ENCODE measurements at places on chromosomes 5 and 9.

DNA sequence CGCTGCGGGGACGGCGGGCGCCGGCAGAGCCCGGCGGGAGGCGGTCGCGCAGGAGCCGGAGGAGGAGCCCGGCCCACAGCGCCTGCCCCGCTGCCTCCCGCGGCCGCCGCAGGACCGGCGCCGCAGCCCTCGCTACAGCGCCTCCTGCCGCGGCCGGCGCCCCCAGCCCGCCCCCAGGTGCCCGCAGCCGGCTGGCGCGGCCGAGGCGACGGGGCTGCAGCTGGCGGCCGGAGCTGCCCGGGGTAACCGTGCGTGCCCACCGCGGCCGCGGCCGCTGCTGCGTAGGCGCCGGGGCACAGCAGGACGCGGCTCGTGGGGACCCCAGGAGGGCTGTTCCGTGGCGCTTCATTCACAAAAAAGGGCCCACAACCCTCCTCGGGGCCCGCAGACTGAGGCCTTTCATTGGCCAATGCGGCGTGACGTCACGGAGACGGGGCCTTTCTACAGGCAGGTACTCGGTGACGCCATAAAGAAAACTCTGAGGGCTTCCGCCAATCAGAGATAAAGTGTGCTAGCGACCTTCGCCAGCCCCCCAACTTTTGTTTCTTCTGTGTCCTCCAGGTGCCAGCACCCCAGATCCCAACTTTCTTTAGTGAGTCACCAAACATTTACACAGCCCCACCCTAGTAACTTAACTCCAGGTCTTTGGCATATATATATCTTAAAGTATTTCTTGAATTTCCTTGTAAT, at the start of gene CDC14B:
TSS of gene CDC14B (minus strand) at position 353 of the 690 bp plus-strand sequence. CDS start 465 bp downstream, outside the sequence.
- DNase-seq: peak; percentile 75

DNA sequence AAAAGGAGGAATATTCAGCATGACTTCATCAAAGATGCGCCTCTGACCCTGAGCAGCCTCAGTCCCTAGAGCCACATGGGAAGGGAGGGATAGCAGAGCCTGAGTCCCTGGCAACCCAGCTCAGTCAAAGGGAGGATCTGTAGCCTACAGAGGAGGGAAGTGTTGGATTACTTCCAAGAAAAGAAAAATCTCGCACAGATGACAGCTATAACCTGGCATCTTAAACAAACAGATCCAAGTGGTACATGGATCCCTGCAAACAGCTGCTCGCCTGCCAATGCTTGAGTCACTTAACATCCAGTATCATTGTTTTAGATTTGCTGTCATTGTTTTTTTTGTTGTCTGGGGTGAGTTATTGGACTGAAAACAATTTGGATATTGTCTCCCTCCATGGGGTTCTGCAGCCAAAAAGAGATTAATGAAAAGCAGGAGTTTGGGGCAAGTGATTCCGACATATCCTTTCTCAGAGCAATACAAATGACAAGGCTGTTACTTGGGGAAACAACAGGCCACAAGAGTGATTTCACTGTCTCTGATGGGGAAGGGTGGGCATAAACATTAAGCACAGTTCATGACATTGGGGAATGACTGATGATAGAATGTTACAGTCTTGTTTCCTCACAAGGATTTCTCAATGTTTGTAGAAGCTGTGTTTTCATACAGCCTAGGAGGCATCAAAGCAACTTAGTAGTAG, 153.5 kb upstream of the KIF2A start:
- DNase-seq: no peak

DNA sequence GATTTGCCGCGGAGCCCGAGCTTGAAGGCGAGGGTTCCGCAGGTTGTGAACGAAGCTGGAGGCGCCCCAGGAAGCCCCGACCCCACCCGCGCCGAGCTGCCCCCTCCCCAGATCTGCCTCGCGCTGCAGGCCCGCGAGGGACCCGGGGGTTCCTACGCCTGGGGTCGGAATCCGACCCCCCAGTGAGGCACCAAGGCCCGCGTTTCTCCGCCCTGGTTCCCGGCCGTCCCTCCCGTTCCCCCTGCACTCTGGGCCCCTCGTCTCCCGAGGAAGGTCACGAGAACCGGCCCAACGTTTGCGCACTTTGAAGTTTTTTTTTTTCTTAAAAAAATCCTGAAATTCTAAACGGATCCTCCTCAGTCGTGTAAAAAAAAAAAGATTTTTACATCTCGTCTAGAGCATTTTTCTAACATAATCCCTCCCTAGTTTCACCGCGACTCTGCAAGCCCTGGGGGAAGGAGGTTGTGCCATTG, 880 bp upstream of the GFPT2 start:
- DNase-seq: no peak

- DNase-seq: no peak
These were observed 259.2 kb downstream of the ARRDC3 start for GRCh38 chr5:91123901-91124300.

- DNase-seq: no peak
These were observed 172.1 kb downstream of the SNX18 start for GRCh38 chr5:54689411-54690251.

DNA sequence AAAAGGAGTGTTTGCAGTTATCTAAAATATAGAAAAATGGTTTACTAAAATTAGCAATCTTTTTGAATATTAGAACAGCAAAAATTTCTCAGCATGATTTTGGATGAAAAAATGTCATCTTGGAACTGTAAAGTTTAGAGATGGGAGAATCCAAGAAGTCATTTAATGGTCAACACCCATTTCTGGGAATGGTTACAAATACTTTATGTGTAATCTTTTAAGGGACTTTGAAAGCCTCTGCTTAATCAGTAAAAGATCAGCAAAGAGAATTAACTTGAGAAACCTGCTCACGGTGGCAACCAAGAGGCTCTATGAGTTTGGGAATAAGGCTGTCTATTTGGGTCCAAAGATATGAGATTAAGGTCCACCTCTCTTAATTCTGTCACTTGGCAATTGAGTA, 13.0 kb downstream of the C1QTNF3 start:
- no peak for DNase-seq

DNA sequence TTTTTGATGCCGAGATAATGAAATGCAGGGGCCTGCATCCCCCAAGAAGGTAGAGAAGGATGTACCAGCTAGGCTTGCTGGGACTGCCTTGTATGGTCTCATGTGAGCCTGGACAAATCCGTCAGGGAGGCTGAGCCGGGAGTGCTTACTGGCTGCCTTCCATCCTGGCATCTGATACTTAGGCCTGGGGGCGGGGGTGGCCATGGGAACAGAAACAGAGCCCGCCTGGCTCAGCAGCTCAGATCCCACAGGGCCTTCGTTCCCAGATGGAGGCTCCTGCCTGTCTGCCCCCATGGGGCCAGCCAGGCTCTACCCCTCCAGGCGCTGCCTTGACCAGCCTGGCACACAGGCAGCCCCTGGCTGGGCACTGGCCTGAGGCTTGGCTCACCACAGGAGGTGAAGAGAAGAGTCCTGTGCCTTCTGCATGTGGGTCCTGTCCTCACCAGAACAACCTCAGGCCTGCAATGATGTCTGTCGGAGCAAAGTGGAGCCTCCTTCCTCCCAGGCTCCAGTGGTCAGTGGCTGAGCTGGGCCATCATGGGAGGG, 10.5 kb upstream of the SPATA31E1 start:
- no peak for DNase-seq

DNA sequence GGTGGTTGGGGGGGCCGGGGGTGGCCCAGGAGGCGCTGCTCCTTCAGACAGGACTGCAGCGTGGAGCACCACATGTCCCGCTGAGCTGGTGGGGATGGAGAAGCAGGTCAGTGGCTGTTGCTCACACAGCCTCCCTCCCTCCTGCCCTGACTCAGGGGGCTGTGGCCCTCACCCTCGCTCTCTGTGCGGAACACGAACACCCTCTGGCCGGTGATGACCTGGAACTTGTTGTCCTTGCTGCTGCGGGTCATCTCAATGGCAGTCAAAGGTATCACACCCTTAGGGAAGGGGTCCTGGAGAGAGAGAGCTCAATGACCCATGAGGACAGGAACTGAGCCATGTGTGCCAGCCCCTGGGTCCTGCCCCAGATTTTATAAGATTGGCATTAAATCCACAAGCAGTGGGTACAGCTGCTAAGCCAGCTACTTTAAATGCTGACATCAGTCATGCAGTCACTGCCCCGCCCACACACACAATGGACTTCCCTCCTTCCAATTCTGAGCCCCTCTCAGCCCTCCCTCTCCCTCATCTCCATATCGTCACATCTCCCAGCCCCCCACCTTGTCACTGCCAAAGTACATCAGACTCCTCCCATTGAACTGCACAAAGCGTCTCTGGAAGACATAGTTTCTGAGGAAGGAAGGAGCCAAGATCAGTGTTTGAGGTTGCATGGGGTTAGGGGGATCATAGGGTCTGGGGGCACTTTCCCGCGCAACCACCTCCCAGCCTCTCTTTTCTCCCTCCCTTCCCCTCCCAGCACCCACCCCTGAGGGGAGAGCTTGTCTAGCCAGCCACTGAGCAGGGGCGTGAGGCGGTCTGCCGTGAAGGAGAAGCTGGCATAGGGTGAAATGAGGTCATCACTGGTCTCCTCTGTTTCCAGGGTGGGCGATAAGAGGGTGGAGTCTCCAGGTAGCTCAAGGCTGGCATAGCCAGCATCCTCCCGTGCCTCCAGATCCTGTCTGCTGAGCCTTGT, 8.9 kb downstream of the ARAP3 start:
- no peak for DNase-seq

DNA sequence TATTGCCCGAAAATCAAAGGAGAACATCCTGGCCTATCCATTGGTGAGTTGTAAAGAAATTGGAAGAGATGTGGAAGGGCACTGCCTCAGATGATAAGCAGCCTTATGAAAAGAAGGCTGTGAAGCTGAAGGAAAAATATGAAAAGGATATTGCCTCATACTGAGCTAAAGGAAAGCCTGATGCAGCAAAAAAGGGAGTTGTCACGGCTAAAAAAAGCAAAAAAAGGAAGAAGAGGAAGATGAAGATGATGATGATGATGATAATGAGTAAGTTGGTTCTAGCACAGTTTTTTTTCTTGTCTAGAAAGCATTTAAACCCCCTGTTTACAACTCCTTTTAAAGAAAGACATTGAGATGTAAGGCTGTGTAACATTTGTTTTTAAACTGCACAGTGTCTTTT, 59.8 kb upstream of the ZBED3 start:
- DNase-seq: no peak

- DNase-seq: no peak
These were observed 497.2 kb downstream of the MAT2B start for GRCh38 chr5:164002628-164003027.

GRCh38 chr9:136544964-136545691, 720 bp downstream of the NOTCH1 start:
- DNase-seq: peak; percentile 72

- no peak for DNase-seq
These were observed 316.3 kb downstream of the MCTP1 start for GRCh38 chr5:94968507-94969095.

GRCh38 chr5:62065050-62065449, 241.0 kb upstream of the KIF2A start:
- no peak for DNase-seq

GRCh38 chr9:109319626-109320241, 1.1 kb downstream of the EPB41L4B start:
- DNase-seq: peak; percentile 19

- no peak for DNase-seq
These were observed 170.3 kb downstream of the PJA2 start for GRCh38 chr5:109239456-109239855.

DNA sequence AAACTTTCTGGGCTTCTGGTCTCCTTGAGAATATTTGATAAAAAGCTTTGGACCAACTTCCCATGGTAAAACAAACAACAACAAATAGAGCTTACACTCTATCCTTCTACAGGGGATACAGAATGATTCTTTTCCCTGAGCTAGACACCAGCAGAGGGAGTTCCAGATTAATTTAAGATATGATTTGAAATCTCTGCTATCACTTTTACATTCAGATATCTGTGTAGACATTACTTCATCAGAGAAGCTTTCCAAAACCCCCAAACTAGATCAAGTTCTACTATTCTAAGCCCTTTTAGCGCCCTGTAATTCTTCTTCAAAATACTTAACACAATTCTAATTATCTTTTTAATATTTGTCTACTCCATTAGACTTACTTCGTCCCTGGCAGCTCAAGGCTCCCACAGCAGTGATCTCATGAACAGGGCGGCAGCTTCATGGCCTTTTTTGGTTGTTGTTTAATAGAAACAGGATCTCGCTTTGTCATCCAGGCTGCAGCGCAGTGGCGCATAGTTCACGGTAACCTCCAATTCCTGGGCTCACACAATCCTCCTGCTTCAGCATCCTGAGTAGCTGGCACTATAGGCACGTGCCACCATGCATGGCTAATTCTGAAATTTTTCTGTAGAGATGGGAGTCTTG, 955 bp upstream of the GALNT12 start:
- no peak for DNase-seq
